ENCODE measurements at places on chromosomes 2 and 18.

DNA sequence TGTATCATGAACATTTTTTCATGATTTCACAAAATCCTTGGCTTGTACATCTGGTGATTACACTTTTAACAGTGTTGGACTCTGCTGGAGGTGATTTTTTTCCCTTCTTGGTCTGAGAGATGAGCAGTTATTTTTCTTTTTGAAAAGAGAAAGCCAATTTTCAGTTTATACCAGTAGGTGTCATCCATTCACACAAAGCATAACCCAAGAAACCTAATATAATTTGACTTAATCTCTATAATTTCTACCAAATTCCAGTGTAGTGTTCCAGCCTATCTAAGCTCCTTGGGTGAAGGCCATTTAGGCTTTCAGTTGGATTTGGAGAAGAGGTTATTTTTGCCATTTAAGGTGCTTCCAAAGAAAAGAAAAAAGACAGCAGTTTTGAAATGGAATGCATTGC lies 7.7 kb upstream of the ICOS start:
- peak; percentile 54 for DNase-seq

GRCh38 chr2:150312271-150312670 lies 175.2 kb downstream of the RND3 start:
- no peak for DNase-seq

- no peak for DNase-seq
Observed at GRCh38 chr2:14616950-14617349, 15.6 kb upstream of the LRATD1 start.

- no peak for DNase-seq
Observed at GRCh38 chr18:53142005-53142404, 802.0 kb downstream of the DCC start.

DNA sequence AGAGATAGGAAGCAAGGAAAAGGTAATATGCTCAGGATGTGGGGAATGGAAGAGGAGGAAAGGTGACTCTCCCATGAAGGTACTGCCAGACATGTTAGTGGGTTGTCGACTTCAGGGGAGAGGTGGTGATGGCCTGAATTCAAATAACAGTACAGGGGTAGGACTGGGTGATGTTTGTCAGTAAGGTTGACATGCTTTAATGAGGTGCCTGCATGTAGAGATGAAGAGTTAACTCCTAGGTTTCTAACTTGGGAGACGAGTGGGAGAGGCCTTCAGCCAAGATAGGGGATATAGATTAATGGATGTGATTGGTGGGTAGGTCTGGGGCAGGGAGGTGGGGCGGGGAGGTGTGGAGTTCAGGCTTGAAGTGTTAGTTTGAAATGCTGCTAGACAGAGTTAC lies 2.6 kb downstream of the NAPG start:
- no peak for DNase-seq

GRCh38 chr2:112588611-112589045 lies 4.2 kb downstream of the CHCHD5 start:
- no peak for DNase-seq

DNA sequence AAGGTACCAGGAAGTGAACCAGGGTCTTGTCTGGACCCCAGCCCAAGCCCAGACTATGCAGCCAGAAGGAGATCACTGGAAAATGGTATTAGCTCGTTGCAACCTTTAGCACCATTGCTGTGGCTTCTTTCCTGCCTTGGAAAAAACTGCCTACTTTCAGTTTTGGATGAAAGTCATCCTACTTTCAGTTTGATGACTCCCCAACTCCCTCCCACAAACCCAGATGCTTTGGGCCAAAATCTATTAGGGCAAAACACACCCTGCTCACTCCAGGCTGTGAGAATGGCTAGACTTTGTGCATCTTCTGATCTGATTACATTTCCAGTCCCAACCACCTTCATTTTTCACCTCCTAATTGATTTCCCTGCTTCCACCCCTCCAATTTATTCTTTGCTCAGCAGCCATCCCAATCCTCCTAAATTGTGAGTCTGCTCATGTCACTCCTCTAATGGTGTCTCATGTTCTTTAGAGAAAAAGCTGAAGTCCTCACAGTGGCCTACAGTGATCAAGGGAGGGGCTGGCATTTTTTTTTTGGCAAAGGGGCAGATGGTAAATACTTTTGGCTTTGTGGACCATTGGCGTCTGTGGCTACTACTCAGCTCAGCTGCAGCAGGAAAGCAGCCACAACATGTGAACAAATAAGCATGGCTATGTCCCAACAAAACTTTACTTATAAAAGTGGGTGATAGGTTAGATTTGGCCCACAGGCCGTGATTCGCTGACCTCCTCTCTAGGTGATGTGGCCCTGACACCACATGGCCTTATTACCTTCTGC lies 368.7 kb downstream of the SLC4A3 start:
- no peak for DNase-seq

- no peak for DNase-seq
Observed at GRCh38 chr18:24936691-24937090, 415.3 kb downstream of the ZNF521 start.

GRCh38 chr2:45879936-45880335 lies 228.5 kb downstream of the PRKCE start:
- no peak for DNase-seq

- no peak for DNase-seq
Observed at GRCh38 chr18:56139792-56140254, 498.6 kb downstream of the TXNL1 start.

DNA sequence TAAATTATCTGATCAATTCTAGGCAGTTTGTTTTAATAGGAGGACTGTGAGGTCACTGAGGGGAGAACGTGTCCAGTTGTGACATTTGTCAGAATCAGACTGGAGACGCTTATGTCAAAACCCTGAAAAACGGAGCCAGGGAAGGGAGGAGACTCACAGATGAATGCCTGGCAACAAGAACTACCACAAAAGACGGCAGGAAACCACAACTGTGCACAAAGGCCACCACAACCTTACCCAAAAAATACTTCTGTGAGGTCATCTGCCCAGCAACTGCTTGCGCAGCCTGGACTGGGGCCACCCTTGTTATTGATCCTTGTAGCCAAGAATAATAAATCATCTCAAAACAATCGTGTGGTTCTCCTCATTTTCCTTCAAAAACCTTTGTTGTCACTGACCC lies 173.0 kb upstream of the ALKAL2 start:
- DNase-seq: peak; percentile 70

GRCh38 chr18:47679864-47680263 lies 250.6 kb downstream of the SMAD2 start:
- DNase-seq: no peak

DNA sequence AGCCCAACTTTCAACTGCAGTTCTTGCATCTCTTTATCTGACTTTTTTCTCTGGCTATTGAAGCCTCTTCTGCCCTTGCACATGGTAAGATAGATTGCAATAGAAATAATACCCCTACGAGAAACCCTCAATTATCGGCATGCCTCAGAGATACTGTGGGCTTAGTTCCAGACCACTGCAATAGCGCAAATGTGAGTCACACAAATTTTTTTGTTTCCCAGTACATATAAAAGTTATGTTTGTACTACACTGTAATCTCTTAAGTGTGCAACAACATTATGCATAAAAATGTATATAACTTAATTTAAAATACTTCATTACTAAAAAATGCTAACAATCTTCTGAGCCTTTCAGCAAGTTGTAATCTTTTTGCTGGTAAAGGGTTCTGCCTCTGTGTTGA lies 124.7 kb downstream of the PDE1A start:
- no peak for DNase-seq

GRCh38 chr2:48146552-48146951 lies 240.3 kb upstream of the FBXO11 start:
- no peak for DNase-seq
